ENCODE measurements at places on chromosomes 12 and 14.
A peak's percentile ranks its signal among the peaks of the same experiment; 100 is the strongest.

DNA sequence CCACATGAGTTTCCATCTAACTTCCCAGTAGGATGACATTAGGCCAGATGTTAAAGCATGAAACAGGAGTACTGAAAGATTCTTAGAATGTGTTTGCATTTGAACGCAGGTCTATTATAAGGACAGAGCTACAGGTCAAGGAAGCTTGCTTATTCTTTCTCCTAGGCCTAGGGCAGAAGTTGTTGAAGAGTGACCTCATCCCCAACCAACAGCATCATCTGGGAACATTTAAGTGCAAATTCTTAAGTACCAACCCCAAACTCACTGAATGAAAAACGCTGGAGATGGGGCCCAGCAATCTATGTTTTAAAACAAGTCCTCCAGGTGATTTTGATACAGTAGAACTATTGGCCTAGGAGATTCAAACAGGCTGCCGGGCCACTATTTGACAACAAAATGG is 52.4 kb downstream of the PAPLN start:
- no peak for DNase-seq

GRCh38 chr12:52836042-52836466 is 1.9 kb upstream of the KRT79 start:
- peak; percentile 67 for DNase-seq

- no peak for DNase-seq
Measured at GRCh38 chr12:43396671-43397070, 155.3 kb downstream of the ADAMTS20 start.

DNA sequence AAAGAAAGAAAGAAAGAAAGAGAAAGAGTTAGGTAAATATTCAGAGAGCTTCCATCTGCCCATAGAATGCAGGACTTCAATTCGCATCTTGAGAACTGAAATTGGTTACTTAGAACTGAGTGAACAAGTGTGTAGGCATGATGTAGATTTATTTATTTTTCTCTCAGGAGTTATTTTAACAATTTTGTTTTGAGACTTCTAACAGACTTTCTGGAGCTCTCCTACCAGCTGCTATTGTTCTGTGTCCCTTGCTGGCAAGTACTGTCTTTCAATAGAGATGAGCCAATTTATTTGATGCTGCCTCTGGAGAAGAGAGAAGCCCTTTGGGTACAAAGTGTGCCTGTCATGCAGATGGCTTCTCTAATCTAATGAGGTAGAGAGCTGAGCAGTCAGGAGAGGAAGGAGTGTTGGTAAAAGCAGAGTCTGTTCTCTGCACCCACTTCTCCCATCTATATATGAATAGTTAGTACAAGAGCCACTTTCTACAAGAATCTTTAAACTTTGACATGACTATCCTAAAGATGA is 67.0 kb downstream of the SYT1 start:
- DNase-seq: no peak

GRCh38 chr14:20118795-20119194 is 8.3 kb downstream of the OR4K17 start:
- no peak for DNase-seq

GRCh38 chr14:58738876-58739275 is 101.1 kb downstream of the DACT1 start:
- no peak for DNase-seq

GRCh38 chr14:54489318-54489683 is 521 bp upstream of the GMFB start:
- DNase-seq: no peak
